NCI-H526 treated with DMSO at 0.1 percent for 48 hours (cell line): ENCODE measurements at places on chromosomes 7 and 10.
A peak's percentile ranks its signal among the peaks of the same experiment; 100 is the strongest.

DNA sequence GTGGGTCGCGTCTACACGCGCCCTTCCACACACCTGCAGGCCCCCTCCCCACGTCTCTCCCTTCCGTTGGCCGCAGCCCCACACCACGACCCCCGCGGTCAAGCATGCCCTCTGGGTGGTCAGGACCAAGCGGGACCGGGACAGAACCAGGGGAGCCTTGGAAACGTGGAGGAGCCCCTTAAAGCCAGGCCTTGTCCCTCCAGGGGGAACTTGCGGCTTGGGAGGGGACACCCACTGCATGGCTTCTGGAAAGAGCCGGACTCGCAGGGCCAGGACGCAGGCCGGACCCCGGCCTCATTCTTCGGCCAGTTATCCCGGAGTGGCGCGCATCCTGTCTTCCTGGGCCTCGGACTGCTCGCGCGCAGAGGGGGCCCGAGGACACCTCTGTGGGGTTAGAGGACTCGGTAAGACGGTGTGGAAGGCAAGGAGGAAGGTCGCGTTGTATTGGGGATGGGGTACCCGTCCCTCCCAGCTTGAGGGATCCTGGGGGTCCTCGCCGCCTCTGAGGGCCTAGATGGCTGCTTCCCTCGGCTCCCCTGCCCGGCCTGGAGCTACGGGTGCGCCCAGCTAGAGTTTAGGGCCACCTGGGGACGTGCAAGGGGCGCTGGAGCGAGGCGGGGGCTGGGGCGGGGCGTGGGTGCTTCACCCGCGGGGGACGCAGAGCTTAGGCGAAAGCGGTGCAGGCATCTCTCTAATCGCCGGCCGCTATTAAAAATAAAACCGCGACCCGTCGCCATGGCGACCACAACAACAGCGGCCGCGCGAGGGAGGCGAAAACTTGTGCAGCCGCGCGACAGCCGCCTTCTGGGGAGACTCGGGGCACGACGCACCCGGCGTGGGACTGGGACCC is 1.8 kb upstream of the PDGFA start:
- DNase-seq, result no peak

DNA sequence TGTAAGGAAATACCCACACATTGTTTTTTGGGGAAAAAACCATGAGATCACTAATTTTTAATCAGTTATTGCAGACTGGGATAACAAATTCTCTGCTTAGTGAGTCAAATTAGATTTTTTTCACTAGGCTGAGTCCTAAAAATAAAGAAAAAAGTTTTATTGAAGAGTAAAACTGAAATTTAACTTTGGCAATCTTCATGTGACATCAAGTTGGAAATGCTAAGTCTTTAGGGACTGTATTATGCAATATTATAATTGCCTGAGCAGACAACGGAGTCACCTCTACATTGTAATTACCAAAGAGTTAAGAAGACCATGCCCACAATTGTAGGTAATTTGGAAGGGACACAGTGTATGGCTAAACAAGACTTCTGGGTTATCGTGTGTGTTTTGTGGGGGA is 2.2 kb upstream of the CLEC5A start:
- DNase-seq, result no peak

GRCh38 chr10:78296785-78297184 is 263.1 kb downstream of the RPS24 start:
- DNase-seq, result no peak

GRCh38 chr7:113915956-113916355 is 2.9 kb downstream of the PPP1R3A start:
- DNase-seq, result no peak

GRCh38 chr10:131563411-131563810 is 251.9 kb upstream of the TCERG1L start:
- no peak for DNase-seq

DNA sequence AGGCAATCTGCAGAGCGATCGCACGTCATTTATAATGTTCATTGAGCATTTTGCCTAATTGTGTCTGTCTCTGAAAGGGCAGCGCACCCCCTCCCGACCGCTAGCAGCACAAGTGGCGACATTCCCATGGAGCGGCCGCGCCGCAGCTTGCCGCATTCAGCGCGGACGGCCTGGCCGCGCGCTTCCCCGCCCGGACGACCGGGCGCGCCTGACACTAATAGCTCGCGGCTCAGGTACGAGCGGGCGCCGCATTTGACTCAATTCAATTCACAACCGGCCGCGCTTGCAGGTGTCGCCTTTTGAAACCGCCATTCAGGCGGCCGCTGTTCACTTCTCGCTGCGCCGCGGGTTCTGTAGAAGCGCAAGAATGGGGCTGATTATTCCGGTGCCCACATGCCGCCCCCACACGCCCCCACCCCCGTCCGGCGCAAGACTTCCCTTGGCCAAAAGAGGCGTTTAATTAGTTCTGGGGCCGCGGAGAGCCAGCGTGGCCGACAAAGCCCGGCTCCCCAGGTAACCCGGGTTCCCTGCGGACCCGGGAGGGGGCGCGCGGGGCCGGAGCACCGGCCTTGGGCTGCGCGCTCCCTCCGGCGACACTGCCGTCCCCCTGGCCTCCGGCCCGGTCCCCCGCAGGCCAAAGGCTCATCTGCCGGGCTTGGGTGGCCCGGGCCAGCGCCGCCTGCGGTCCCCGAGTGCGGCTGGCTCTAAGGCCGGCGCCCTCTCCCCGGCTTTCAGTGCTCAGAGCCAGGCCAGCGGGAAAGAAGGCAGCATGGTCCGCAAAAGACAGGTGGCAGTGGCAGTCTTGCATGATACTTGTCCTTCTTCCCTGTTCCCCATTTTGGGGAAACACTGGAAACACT is 18.7 kb upstream of the PTF1A start:
- peak; percentile 65 for DNase-seq

GRCh38 chr10:127157089-127157488 is 39.3 kb downstream of the INSYN2A start:
- no peak for DNase-seq

- DNase-seq, result no peak
Observed at GRCh38 chr7:506921-507622, 12.6 kb downstream of the PDGFA start.

DNA sequence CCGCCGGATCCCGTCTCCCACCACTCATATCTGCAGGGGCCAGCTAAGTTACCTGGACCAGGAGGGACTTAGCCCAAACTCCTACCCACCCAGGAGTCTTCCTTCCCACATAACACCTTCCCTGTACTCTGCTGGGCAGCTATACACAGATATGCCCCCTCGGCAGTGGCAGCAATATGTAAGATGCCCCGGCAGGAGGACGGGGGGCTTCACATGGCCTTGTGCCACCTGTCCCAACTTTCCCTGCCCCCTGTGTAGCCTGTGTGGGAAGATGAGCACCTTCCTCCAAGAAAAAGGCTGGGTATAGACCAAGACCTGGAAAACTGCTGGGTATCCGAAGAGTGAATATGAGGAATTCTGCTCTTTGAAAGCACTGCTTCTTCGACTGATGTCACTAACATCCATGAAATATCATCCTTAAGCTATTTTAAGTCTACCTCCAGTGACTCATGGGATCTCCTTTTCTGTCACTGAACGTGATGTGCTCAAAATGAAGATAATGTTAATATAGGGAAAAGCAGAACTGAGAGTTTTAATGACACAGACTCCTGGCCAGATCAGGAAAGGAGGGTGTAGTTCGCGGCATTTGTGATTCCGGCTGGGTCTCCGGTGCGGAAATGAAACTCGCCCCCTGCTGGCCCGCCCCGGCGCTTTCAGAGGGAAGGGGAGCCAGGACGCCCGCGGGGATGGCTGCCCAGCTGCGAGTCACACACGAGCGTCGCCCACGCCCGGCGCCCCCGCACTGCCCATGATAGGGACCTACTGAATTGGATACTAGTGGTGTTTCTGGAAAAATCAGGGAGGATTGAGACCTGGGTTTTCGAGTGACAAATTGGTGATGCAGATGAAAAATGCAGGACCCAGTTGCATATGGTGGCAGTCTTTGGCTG is 256.9 kb upstream of the NFE2L3 start:
- peak; percentile 42 for DNase-seq

GRCh38 chr7:30992414-30992813 is 28.7 kb downstream of the GHRHR start:
- no peak for DNase-seq

DNA sequence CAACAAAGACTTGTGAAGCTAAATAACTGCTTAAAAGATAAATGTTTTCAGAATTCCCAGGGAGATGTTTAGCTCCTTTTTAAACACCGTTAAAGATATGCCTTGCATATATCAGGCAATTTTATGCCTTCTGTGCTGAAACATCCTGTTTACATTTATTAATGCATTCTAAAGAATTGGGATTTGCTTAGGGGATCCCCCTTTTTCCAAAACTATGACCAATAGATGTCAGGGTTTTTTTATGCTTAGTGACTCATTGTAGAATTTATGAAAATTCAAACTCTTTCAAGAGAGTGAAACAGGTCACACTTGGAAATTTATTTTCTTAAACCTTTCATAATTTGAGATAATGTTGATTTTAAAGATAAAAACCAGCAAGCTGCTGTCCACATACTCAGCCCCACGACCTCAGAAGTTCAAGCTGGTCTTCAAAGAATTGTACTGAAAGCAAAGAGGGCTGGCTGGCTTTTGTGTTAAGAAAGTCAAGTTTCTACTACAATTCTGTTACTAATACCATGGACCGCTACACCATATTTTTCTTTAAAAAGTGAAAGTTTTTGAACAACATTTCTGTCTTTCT is 411.8 kb downstream of the ETV1 start:
- no peak for DNase-seq

DNA sequence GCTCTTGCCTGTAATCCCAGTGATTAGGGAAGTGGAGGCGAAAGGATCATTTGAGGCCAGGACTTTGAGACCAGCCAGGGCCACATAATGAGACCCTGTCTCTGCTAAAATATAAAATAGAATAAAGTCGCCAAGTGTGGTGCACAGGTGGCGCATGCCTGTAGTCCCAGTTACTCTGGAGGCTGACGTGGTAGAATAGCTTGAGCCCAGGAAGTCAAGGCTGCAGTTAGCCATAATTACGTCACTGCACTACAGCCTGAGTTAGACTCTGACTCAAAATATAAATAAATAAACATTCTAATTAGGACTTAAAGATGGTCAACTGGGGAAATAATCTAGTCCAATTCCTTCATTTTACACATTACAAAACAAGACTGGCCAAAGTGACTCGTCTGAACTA is 768 bp downstream of the CHCHD2 start:
- DNase-seq, result no peak

GRCh38 chr10:72659694-72660093 is 32.2 kb upstream of the MCU start:
- no peak for DNase-seq
